ENCODE measurements at places on chromosomes 1 and 21.

- no peak for DNase-seq
Observed at GRCh38 chr1:115473986-115474565, 136.0 kb upstream of the NGF start.

DNA sequence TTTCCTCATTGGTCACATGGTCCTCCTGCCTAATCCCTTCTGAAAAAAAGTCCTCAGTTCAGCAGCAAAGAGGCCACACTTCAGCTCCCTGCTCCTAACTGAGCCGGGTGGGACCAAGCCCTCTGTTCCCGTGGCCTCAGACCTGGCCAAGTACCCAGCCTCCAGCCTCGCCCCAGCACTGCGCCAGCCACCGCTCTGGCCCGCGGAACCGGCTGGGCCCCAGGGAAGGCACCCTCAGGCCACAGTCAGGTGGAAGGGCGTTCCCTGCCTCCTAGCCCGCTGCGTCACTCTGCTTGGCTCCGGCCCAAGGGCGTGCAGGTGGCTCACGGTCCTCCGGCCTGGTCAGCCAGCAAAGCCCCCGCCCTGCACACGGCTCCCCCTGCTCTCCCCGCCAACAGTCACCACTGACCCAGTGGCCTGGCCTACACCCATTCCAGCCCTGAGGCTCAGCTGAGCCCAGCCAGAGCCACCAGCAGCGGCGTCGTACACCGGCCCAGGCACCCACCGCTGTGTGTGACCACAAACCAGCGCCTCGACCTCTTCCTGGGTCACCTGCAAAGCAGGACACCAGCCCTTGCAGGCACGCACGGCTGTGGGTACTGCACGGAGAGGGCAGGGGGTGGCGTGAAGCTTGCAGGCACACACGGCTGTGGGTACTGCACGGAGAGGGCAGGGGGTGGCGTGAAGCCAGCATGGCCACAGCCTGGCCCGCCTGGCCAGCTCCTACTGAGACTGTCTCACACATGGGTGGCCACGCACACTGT lies 19.4 kb downstream of the NADK start:
- DNase-seq, result no peak

GRCh38 chr1:89903550-89903949 lies 82.7 kb downstream of the LRRC8D start:
- DNase-seq, result no peak

DNA sequence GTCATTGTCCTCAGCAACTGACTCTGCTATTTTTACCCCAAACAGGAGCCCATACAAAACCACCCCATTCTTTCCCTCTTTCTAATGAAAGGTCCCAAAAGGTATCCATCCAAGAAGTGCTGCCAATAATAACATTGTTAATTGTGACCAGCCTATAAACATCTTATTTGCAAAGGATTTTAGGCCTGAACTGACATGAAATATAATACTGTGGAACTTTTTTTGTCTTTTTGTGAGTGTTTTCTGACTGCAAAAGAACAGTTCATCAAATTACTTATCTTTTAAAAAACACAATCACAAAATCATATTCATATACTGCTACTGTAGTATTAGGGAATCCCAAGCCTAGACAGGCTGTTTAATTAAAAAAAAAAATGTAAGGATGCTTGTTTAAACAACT lies 3.4 kb downstream of the PIGM start:
- no peak for DNase-seq

DNA sequence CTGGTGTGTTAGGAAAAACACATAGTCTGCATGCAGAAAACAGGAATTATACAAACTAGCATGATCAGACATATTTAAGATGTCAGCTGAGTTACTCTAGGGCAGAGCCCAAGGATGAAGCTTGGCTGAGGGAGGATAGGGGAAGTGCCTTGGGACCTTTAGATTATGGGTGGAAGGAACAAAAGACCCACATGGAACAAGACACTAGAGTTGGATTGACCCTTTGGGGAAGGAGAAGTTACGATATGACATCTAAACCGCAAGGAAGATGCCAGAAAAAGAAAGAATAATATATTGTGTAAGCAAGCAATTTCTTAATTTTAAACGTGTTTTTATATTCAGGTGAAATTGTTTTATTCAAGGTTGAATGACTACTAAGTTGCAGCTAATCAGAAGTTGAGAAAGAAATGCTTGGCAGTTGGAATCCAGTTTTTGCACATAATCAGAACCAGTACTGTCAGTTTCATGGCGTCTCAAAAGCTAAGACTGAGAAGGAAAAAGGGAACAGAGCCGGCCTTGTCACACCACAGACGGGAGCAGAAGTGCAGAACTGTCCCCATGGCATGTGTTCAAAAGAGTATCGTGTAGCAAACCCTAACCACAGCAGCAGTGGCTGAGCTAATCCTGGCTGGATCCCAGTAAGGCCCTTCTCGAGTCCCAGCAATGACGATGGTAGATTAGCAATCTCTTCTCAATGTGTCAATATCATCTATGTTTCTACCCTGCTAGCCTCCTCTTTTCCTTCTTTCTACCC lies 31.2 kb upstream of the IFNAR2 start:
- DNase-seq, result peak; percentile 50

- DNase-seq, result peak; percentile 21
Observed at GRCh38 chr1:66300280-66300971, 233.5 kb upstream of the SGIP1 start.
